ENCODE measurements at places on chromosomes 4 and X.

DNA sequence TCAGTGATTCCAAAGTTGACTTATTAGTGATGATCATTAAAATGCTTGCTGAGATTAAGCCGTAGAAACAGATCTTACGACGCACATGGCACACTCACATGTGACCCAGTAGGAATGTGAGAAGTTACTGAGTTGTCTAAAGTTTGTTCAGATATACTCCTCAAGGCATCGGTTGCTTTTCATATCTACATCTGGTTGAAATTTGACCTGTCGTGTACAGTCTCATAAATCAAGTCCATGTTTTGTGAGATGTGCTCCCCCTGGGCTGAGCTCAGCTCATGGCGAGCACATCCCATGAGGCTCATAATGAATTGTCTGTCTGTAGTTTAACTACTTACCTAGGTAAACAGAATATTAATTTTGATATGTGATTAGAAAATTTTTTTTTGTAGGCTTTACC is 67.0 kb downstream of the TNIP2 start:
- no peak for DNase-seq

DNA sequence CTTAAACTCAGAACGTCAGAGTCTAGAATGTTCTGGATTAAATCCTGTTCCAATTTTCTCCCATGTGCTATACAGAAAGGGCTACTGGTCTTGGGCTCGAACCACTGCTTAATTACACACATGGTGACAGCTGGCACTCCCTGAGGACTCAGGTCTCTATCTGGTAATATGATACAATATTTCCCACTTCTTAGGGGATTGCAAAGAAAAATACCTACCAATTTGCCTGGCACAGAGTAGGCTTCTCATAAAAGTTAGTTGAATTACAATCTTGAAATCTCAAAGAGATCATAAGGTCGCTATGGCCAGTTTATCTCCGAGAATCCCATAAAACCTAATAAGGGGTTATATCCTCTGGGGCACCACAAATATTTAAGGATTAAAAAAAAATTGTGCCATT is 8.6 kb downstream of the GPM6B start:
- no peak for DNase-seq

DNA sequence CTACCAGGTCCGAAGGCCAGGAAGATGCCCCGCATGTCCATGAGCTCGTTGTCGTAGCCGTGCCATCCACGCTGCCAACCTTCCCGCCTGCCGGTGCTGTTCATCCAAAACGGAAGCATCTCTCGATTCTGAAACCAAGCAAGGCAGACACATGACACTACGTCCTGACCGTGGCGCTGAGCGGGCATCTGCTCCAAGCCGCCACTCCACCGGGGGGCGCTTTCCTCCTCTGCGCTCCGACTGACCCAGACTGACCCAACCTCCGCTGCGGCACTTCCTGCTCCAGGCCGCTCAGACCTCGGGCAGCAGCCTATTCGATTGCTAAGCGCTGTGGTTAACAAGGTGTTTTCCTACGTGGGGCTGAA is 120.5 kb downstream of the ENPP6 start:
- DNase-seq: no peak

DNA sequence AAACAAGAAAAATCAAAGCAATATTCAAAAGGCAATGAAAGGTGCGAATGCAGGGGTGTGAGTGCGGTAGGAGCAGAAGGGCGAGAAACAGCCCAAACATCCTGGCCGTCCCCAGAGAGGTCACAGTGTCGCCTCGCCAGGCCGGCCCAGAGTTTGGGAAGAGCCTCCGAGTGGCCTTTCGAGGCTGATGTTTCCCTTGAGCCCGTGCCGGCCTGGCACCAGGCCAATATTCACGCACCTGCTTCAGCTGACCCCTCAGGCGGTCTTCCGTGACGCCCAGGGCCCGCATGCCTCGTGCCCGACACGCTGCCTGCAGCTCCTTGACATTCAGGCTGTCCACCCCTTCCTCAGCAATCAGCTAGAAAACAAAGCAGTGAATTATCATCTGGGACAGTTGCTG is 30.6 kb downstream of the LETM1 start:
- DNase-seq: no peak

- no peak for DNase-seq
Observed at GRCh38 chrX:149939655-149939904, 1.3 kb upstream of the EOLA2 start.

GRCh38 chr4:115361781-115362180 is 248.4 kb upstream of the NDST4 start:
- no peak for DNase-seq

DNA sequence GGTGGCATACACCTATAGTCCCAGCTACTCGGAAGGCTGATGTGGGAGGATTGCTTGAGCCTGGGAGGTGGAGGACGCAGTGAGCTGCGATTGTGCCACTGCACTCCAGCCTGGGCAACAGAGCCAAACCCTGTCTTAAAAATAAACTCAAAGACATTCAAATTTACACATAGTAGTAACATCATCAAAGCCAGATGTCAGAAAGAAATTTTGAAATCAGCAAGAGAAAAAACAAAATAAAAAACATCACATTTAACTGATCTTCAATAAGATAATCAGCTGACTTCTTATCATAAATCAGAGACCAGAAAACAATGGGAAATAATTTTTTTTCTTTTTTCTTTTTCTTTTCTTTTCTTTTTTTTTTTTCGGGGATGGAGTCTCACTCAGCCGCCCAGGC is 78.9 kb upstream of the ZCCHC13 start:
- DNase-seq: no peak

Data from NCI-H446 (cell line).